ENCODE measurements at places on chromosomes 4 and X. TPM values are rescaled to one million over a fixed set of nuclear protein-coding genes. Genes with fewer than 3 reads are reported as not detected.

DNA sequence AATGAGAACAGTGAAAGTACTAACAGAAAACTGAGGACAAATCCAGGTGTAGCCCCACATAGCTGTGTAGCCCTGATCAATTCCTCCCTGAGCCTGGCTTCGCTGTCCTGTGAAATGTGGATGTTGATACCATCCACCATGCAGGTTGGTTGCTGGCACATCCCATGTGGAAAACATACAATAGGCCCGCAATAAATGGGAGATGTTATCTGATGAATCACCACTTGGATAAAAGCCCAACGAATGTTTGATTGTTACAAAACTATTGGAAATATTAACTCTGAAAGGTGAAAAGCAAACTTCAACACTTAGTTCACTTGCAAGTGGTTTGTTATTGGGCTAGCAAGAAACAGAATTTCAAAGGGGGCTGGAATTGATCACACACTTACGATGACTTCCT, 186.3 kb upstream of the FTHL17 start:
- no peaks in the 10 kb centered on the region for H3K36me3 ChIP-seq
- H3K27me3 ChIP-seq = no peaks in the 10 kb centered on the region
- DNase-seq = no peak
- H3K4me1 ChIP-seq = no peaks in the 10 kb centered on the region

GRCh38 chrX:149145845-149146285, 359.2 kb downstream of the IDS start:
- H3K4me1 ChIP-seq = no peaks in the 10 kb centered on the region
- H3K36me3 ChIP-seq = no peaks in the 10 kb centered on the region
- H3K4me3 ChIP-seq = no peak overlapping the region
- no peaks in the 10 kb centered on the region for H3K27me3 ChIP-seq
- H3K27ac ChIP-seq = no peak overlapping the region
- DNase-seq = no peak

DNA sequence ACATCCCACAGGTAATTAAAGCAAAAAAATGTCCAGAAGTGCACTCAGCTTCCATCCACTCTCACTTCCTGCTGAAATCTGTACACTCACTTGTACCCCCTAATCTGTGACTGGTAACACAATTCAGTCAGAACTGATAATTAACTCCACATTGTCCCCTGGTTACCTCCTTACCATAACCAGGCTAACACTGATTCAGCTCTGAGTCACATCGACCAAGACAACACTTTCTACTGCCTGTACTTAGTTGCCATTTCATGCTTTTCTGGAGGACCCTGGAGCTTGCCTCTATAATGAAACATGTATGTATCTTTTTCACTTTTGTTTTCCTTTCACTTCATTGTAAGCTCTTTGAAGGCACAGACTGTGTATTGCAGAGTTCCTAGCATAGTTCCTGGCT, 130.9 kb upstream of the GABRG1 start:
- no peaks in the 10 kb centered on the region for H3K36me3 ChIP-seq
- H3K4me1 ChIP-seq = no peaks in the 10 kb centered on the region
- no peak for DNase-seq
- H3K4me3 ChIP-seq = no peak overlapping the region
- H3K27me3 ChIP-seq = no peaks in the 10 kb centered on the region
- no peak overlapping the region for H3K27ac ChIP-seq

DNA sequence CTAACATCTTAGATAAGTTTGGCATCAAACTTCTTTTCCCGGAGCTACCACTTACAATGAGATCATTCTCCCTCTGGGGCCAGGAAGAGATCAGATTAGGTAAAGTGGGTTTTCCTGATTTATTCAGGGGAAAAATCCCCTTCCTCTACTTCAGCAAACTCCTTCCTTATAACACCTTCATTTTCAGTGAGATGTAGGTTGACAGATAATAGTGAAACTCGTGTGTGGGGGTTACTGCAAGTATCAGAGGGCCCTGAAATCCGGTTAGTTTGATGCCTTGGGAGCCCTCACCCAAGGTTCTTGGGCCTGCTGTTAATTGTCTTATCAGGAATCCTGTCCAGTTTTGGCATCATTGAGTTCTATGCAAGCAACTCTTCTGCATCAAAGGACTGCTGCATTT, 10.8 kb downstream of the FTHL17 start:
- DNase-seq = no peak
- no peak overlapping the region for H3K27ac ChIP-seq
- H3K4me3 ChIP-seq = no peak overlapping the region

GRCh38 chrX:138723301-138723700, 11.8 kb upstream of the FGF13 start:
- H3K27me3 ChIP-seq = no peaks in the 10 kb centered on the region
- no peak overlapping the region for H3K4me3 ChIP-seq
- H3K36me3 ChIP-seq = no peaks in the 10 kb centered on the region
- DNase-seq = no peak

DNA sequence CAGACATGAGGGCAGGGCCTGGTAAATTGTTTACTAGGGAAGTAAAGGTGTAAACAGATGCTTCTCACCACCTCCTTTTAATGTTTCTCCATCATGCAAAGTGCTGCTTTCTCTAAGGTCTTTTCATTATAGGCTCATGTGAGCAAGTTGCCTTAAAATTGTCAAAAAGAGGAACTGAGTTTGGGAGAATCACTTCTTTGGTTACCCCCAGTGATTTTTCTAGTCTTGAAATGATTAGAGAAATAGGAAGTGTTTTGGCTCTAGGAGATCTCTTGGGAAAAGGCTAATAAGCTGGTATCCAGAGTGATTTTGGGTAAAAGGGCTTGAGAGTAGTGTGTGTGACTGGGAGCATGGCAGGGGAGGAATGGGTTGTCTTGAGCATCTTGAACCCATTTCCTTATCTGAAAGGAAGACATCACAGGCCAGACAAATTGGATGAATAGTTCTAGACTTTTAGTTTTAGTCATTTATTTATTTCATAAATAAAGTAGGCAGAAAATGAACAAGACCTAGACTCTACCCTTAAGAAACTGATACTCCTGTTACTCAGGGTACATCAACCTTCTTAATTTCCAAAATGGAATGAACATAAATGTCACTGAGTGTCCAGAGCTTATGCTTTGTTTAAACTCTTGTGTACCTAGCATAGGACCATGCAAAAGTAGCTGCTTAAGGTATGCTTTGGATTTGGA, 14.2 kb downstream of the GRPR start:
- H3K4me1 ChIP-seq = no peaks in the 10 kb centered on the region
- no peak for DNase-seq
- H3K36me3 ChIP-seq = no peaks in the 10 kb centered on the region
- H3K27me3 ChIP-seq = no peaks in the 10 kb centered on the region
- H3K27ac ChIP-seq = no peak overlapping the region

DNA sequence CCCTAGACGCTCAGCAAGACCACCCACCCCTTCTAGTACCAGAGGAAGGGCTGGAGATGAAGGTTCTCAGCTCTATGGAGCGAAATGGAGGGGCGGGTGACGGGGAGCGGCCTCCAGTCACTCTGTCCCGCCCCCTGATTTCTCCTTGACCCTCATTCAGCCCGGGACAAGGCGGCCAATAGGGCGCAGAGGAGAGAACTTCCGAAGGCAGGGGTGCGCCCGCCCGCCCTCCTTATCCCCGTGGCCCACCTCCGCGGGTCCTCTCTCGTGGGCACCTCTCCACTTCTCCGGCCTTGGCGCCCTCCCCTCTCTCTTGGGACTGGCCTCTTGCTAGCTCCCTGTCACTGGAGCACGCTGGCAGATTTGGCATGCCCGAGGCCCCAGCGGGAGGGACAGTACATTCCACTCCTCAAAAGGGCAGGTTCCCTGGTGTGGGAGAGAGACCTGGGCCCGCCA, 1.1 kb upstream of the SEPTIN6 start:
- no peak for DNase-seq
- peaks cover 14% of the 10 kb centered on the region for H3K4me1 ChIP-seq
- H3K36me3 ChIP-seq = no peaks in the 10 kb centered on the region
- no peak overlapping the region for H3K27ac ChIP-seq
- no peak overlapping the region for H3K4me3 ChIP-seq
- no peaks in the 10 kb centered on the region for H3K27me3 ChIP-seq

The GNRHR gene
- not detected for total RNA-seq

The NDNF gene
- total RNA-seq = 0.22 TPM

The FGF5 gene
- not detected for total RNA-seq

The DCAF4L1 gene
- 0.39 TPM for total RNA-seq

The GLRA2 gene
- total RNA-seq = not detected

All from HCT116 (cell line).